ENCODE measurements at places on chromosomes 3 and 15. TPM values are rescaled to one million over a fixed set of nuclear protein-coding genes. Genes with fewer than 3 reads are reported as not detected.

DNA sequence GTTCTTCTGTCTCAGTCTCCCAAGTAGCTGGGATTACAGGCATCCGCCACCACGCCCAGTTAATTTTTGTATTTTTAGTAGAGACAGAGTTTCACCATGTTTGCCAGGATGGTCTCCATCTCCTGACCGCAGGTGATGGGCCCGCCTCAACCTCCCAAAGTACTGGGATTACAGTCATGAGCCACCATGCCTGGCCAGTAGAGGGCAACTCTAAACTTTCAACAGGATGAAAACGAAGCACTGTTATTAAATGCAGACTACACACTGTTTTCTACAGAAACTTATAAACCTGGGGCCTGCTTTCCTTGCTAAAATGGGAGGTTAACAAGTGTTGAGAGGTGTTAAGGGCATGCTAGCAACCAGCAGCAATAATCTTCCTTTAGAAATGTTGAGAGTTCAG is 7.6 kb downstream of the ARPC4 start:
- DNase-seq = no peak

DNA sequence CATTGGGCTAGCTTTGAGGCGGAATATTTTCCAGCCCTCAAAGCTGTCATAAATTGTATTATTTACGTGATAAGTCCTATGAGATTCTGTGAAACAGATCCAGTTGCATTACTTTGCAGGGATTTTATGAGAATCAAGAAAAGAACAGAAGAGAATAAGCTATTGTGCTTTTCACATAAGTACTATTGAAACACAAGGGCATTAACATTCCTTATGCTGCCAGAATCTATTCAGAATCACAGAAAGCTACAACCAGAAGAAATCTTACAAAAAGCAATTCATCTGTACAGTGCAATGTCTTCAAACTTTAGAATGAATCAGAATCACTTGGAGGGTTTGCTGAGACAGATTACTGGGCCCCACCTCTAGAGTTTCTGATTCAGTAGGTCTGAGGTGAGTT is 10.6 kb upstream of the CACNA1D start:
- DNase-seq = no peak

The DLEC1 gene
- 4.6 TPM for total RNA-seq

DNA sequence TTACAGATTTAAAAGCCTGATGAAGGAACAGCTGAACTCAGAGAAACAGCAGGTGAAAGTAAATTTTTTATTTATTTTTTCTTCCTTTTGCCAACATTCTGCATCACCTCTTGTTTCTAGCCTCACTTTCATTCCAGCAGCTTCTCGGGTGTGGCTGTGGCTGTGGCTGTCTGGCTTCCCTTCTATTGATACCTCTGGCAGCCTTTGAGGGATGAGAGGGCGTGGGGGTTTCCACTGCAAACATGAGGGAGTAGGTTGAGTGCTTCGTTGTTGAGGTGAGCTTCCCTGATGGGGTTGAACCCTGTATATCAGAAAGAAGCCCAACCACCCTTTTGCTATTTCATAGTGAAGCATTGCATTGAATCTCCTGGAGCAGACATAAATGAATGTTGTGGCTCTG is 6.2 kb upstream of the TMC3 start:
- DNase-seq = no peak

GRCh38 chr15:29675791-29676301 is 146.4 kb downstream of the TJP1 start:
- no peak for DNase-seq

DNA sequence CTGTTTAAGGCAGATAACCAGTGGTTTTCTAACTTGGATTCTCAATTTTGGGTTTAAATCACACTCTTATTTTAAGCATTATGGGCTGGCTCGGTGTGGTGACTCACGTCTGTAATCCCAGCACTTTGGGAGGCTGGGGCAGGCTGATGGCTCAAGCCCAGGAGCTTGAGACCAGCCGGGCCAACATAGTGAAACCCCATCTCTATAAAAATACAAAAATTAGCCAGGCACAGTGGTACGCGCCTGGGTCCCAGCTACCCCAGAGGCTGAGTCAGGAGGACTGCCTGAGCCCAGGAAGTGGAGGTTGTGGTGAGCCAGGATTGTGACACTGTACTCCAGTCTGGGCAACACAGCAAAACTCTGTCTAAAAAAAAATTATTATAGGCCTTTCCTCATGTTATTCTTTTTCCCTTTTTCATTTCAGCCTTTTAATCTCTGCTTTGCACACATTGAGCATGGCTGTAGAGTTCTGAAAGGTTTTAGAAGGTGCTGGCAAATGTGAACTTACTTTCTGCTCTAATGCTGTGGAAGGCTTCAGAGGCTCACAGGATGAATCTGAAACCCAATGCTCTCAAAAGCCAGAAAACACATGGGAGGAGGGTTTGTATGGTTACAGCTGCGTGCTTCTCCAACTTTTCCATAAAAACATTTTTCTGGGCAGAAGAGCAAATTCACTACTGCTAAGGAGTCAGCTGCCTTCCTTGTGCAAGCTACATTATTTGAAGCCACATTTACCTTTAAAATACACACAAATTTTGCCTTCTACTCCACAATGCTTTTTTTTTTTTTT is 32.5 kb downstream of the CHAC1 start:
- no peak for DNase-seq

GRCh38 chr15:85025516-85026251 is 44.0 kb downstream of the PDE8A start:
- no peak for DNase-seq

GRCh38 chr3:161600173-161600572 is 103.6 kb downstream of the OTOL1 start:
- no peak for DNase-seq

The INSYN1 gene
- total RNA-seq = not detected

GRCh38 chr15:100772892-100773520 is 106.6 kb upstream of the ALDH1A3 start:
- no peak for DNase-seq

- DNase-seq = no peak
These were observed 52.4 kb downstream of the PHLDB2 start for GRCh38 chr3:111911446-111911845.

DNA sequence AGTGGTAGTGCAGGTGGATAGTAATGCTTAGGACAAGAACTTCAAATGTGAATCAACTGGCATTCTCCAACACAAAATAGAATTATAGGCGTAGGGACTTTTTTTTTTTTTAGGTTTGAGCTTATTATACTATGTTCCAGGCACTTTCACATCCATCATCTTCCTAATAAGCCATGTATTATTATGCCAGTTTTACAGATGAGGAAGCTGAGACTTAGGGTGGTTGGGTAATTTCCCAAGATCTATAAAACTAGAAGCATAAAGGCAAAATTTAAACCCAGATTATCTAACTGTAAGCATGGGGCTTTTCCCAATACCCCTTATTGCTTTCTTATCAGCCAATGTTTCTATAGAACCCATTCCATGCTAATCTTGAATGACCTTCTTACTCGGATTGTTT is 75.1 kb upstream of the ETV5 start:
- DNase-seq = no peak

DNA sequence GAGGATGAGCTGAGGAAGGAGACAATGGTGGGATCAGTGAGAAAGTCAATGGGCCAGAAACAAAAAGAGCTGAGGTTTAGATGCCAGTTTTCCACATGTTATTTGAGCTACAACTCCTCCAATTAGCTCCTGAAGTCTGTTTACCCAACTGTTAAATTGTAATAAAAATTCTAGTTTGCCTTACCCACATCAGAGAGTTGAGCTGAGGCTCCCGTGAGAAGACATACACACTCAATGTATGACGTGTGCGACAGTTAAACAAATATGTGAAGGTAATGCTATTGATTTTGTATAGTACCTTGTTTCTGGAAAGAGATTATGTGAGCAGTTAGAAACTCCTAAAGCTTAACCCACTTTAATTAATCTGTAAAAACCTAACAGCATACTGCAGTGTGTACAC is 318.1 kb upstream of the GRM7 start:
- DNase-seq = no peak

DNA sequence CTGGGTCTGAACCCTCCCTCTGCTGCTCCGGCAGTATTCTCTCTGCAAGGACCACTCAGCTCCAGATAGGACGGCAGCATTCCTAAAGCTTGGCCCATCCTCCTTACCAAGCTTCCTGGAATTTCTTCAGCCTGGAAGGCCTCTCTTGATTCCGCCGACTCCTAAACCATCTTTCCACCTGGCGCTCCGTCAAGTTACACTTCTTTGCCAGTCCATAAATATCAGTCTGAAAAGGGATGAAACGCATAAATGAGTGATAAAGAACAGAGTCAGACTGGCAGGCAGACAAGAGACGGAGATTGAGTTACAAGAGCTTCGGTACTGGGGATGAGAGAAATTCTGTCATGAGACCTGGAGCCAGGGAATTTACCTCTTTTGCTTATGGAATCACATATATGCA is 44.3 kb downstream of the CERS3 start:
- DNase-seq = no peak

GRCh38 chr15:25220834-25221233 is 218.0 kb downstream of the UBE3A start:
- DNase-seq = no peak

- no peak for DNase-seq
These were observed 63.0 kb downstream of the SFMBT1 start for GRCh38 chr3:52982839-52983238.
